RPMI8226 (cell line): ENCODE measurements at places on chromosomes 7 and 10.

DNA sequence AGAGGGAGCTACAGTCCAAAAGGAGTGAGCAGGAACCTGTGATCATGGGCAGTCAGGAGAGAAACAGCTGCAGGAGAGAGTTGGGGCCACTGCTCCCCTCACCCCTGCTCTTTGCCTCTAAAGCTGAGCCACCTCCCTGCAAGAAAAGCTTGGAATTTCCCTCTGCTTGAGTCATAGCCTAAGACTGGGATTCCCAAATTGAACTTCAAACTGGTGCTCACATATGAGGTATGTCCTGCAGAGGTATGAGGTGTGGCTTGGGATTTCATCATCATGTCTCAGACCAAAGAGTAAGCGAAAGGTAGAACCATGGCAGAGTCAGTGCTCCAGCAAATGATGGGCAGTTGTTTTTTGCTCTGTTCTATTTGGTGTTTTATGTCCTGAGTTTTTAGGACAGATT is 237.1 kb upstream of the NRP1 start:
- DNase-seq = no peak

- DNase-seq = no peak
Observed at GRCh38 chr10:86868353-86868752, 89.1 kb downstream of the MMRN2 start.

- DNase-seq = no peak
Observed at GRCh38 chr7:24863626-24864025, 106.4 kb upstream of the GSDME start.

GRCh38 chr7:46603296-46603752 is 682.3 kb upstream of the IGFBP3 start:
- no peak for DNase-seq

- DNase-seq = no peak
Observed at GRCh38 chr10:71283876-71284275, 35.2 kb upstream of the SLC29A3 start.

- DNase-seq = no peak
Observed at GRCh38 chr10:121165276-121165675, 314.1 kb downstream of the WDR11 start.

- no peak for DNase-seq
Observed at GRCh38 chr10:54660397-54660796, 140.6 kb downstream of the PCDH15 start.

- no peak for DNase-seq
Observed at GRCh38 chr7:33849004-33849403, 56.3 kb upstream of the BMPER start.

DNA sequence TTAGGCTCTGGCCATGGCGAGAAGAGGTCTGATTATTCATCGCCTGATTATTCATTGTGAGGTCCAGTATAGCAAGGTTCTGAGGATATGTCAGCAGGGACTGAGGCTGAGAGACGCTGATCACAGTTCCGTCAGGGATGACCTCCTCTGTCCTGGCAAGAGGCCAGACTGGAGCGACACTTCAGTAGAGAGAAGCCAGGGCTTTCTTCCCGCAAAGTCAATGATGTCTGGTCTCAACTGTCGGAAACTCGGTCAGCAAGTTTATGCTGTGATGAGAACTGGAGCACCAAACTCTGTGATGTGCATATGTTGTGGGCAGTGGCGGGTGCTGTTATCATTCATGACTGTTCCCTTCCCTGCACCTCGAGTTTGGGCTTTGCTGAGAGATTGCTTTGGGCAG is 29.0 kb upstream of the GNA12 start:
- DNase-seq = peak; percentile 91

- no peak for DNase-seq
Observed at GRCh38 chr7:7550663-7551062, 15.0 kb upstream of the COL28A1 start.
